AG10803 (cell line): ENCODE measurements at places on chromosomes 5 and 9.

- no peak for DNase-seq
These were observed 68.6 kb downstream of the NEK6 start for GRCh38 chr9:124326378-124326777.

- DNase-seq = no peak
These were observed 23.1 kb downstream of the ZNF346 start for GRCh38 chr5:177045631-177046030.

DNA sequence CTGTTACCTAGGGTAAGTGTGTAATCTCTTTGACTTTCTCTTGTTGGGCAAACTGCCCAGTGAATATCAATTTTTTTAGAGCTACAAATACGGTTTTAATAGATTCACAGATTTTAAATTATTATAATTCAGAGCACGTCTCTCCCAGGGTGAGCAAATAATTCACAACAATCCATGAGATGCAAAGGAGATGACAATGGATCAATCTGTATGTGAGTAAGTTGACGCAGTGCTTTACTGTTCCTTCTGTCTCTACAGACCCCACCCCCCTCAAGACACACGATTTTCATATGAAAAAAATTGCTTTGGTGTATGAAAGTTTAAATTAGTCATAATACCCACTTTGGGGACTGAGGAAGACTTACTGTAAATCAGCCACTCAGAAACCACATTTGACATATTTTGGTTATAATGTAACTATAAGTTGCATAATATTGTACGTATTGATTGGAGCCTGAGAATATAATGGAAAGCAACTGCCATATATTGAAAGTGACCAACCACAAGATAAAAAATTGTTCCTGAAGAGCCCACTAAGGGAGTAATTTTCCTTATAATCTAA lies 201.7 kb downstream of the BNC2 start:
- no peak for DNase-seq

- DNase-seq = no peak
These were observed 252.5 kb upstream of the DMRT1 start for GRCh38 chr9:588981-589380.
